ENCODE measurements at places on chromosomes 4 and X. TPM values are rescaled to one million over a fixed set of nuclear protein-coding genes. Genes with fewer than 3 reads are reported as not detected.
A peak's percentile ranks its signal among the peaks of the same experiment; 100 is the strongest.

DNA sequence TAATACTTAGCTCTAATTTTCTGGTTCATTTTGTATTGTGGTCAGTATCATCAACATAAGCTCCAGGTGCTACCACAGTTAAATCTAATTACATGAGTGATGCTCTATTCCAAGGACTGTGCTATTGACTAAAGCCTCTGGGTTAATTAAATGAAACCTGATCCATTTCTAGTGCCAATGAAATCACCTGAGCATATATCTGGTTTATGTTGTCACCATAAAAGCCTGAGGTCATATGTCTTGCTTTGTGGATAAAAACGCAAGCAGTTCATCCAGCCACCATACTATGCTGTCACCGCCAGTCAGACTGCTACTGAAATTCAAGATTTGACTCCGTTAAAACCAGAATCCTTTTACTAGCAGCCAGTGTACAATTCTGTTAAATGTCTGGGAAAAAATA is 64.2 kb upstream of the ZNF518B start:
- peaks cover 7% of the 10 kb centered on the region for H3K27me3 ChIP-seq
- H3K4me1 ChIP-seq: no peaks in the 10 kb centered on the region
- no peak for DNase-seq
- no peak overlapping the region for H3K27ac ChIP-seq
- H3K36me3 ChIP-seq: no peaks in the 10 kb centered on the region
- H3K4me3 ChIP-seq: no peak overlapping the region

DNA sequence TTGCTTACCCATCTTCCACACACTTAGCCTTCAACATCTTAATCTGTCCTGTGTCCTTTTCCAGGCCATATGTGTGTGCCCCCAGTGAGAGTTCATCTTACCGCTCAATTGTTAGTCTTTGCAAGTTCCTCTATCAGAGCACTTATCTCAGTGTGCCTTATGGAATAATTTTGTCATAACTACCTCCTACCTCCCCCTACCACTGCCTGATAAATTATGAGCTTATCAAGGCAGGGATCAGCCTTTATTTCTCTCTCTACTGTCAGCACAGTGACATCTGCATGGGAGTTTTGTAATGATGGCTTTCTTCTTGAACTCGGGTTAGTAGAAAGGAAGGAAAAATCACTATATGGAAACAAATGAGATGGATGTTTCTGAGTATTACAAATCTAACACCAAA is 53.2 kb downstream of the MTM1 start:
- H3K27ac ChIP-seq: peak overlapping the region; percentile 27
- H3K4me1 ChIP-seq: peaks cover 4% of the 10 kb centered on the region
- no peaks in the 10 kb centered on the region for H3K27me3 ChIP-seq
- no peak overlapping the region for H3K4me3 ChIP-seq

Gene GAGE12F
- not detected for total RNA-seq

Gene NPY5R
- not detected for total RNA-seq

DNA sequence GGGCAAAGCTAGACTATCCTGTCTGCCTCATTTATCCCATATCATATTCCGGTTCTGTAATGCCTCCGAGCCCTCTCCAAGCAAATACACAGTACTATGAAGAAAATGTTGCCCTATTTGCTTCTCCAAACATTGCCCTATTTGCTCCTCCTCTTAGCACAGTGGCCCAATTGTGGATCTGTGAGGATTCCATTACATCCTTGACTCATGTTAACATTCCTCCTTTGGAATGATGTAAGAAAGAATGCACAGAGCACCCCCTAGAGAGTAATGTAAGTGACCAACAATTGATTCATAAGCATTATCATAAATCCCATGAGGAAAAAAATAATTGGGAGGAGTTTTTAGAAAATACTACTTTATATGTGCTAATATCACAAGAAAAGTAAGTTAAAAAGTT is 11.3 kb upstream of the BTC start:
- no peak overlapping the region for H3K27ac ChIP-seq
- DNase-seq: no peak
- H3K27me3 ChIP-seq: no peaks in the 10 kb centered on the region

Data from activated T-helper 1 cell treated with anti-CD3 and anti-CD28 coated beads, Interleukin-12 subunit alpha, Interleukin-12 subunit beta, Interleukin-2, Interleukin-4 antibody, amounts not matched to agents 30 ng/mL and 10 ng/mL and 1 ng/mL, durations not matched to agents 14 hours and 24 hours and 36 hours (primary cell).